ENCODE measurements at places on chromosomes 7 and 10. TPM values are rescaled to one million over a fixed set of nuclear protein-coding genes. Genes with fewer than 3 reads are reported as not detected.

C10orf62 gene
- polyA plus RNA-seq = 0.09 TPM

VCL gene
- polyA plus RNA-seq = 69.3 TPM

PKD2L1 gene
- 0.48 TPM for polyA plus RNA-seq

GIMAP6 gene
- polyA plus RNA-seq = 10.7 TPM

RNF32 gene
- polyA plus RNA-seq = 3.7 TPM

VAX1 gene
- polyA plus RNA-seq = not detected

PTF1A gene
- polyA plus RNA-seq = not detected

SPDYE16 gene
- polyA plus RNA-seq = 1.2 TPM

PRLHR gene
- 1.1 TPM for polyA plus RNA-seq

FAM131B gene
- polyA plus RNA-seq = 5.8 TPM

CAV1 gene
- polyA plus RNA-seq = 100 TPM

CALHM1 gene
- 0.04 TPM for polyA plus RNA-seq

ODAD2 gene
- polyA plus RNA-seq = 0.61 TPM

GRCh38 chr7:158849768-158850544, 6.4 kb upstream of the DYNC2I1 start:
- no peaks in the 10 kb centered on the region for H3K27me3 ChIP-seq
- no peak for DNase-seq
- no peak overlapping the region for H3K4me3 ChIP-seq
- H3K27ac ChIP-seq = peak overlapping the region; percentile 65

DNA sequence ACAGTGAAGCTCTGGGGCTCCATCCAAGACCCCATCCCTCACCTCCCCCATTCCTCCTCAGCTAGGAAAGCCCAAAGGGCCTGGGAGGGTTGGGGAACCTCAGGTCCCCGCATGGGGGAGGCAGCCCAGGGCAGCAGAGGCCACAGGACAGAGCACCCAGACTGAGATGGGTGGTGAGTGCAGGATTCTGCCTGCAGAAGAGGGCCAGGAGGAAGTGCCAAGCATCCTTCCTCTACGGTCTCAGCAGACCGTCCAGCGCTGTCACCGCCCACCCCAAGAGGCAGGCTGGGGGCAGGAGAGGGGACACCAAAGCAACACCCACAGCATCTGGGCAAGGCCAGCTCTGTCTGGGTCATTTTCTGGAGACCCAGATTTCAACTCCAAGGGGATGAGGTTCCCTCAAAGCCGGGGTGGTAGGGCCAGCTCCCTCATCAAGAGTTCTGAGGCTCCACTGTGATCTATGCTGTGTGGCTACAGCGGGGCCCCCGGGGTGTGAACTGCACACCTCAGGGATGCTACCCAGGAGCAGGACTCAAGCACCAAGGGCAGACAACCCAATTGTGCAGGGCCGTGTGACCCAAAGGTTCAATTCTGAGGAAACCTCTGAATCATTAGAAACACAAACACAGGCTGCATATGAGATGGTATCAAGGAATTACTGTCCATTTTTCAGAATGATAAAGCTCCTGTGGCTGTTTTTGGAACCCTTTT, 46.8 kb downstream of the CAMK2B start:
- H3K4me1 ChIP-seq = no peaks in the 10 kb centered on the region
- no peak overlapping the region for H3K27ac ChIP-seq
- no peak overlapping the region for H3K4me3 ChIP-seq
- peaks cover 5% of the 10 kb centered on the region for H3K27me3 ChIP-seq
- H3K36me3 ChIP-seq = no peaks in the 10 kb centered on the region
- DNase-seq = no peak

DNA sequence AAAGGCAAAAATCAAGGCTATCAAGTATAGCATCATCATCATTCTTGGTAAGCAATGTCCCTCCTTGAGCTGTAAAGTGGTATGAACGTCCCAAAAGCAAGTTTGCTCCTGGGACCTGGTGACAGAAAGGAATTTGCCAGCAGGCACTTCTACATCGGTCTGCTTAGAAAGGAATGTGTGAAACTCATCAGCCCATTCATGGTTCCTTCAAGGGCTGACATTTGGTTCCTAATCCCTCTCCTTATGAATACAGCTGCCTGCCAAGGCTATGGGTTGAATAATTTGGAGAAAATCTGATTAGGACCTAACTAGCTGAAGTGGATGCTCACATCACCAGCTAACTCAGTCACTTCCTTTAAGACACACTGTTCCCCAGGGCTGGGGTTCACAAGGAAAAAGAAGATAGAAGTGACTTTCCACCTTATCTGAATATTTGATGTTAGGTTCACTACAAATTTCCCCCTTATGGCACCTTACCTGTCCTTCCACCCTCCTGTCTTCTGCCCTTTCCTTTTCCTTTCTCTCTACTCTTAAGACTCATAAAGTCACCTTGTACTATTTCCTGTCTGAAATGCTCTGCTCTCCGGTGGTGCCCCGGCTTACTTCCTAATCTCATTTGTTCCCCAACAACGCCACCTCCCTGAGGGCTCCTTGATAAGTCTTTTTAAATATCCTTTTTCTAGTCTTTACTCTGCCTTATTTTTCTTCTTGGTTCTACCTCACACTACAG, 187.1 kb downstream of the NPSR1 start:
- no peaks in the 10 kb centered on the region for H3K4me1 ChIP-seq
- H3K4me3 ChIP-seq = no peak overlapping the region
- no peak overlapping the region for H3K27ac ChIP-seq
- no peaks in the 10 kb centered on the region for H3K27me3 ChIP-seq

GRCh38 chr7:29935111-29935510, 54.5 kb downstream of the SCRN1 start:
- no peaks in the 10 kb centered on the region for H3K4me1 ChIP-seq
- H3K27ac ChIP-seq = no peak overlapping the region
- H3K4me3 ChIP-seq = no peak overlapping the region
- DNase-seq = no peak
- peaks cover 33% of the 10 kb centered on the region for H3K36me3 ChIP-seq
- H3K27me3 ChIP-seq = no peaks in the 10 kb centered on the region

GRCh38 chr7:25835197-25835596, 316.8 kb upstream of the NFE2L3 start:
- H3K4me3 ChIP-seq = no peak overlapping the region
- H3K27me3 ChIP-seq = peaks cover 3% of the 10 kb centered on the region
- DNase-seq = no peak
- H3K27ac ChIP-seq = no peak overlapping the region
- H3K4me1 ChIP-seq = no peaks in the 10 kb centered on the region

DNA sequence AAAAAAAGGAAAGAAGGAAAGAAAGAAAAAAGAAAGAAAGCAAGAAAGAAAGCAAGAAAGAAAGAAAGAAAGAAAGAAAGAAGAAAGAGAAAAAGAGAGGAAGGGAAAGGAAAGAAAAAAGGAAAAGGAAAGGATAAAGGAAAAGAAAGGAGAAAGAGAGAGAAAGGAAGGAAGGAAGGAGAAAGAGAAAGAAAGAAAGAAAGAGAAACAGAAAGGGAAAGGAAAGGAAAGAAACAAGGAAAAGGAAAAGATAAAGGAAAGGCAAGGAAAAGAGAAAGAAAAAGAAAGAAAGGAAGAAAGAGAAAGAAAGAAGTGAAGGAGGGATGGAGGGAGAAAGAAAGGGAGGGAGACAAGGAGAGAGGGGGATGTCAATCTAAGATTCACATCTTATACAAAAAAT, 20.8 kb upstream of the SFTPA2 start:
- no peaks in the 10 kb centered on the region for H3K27me3 ChIP-seq
- H3K4me3 ChIP-seq = no peak overlapping the region
- H3K36me3 ChIP-seq = no peaks in the 10 kb centered on the region
- DNase-seq = no peak

- no peak for DNase-seq
- no peaks in the 10 kb centered on the region for H3K36me3 ChIP-seq
- no peaks in the 10 kb centered on the region for H3K27me3 ChIP-seq
- no peaks in the 10 kb centered on the region for H3K4me1 ChIP-seq
Observed at GRCh38 chr10:63812501-63812900, 291.3 kb downstream of the REEP3 start.

DNA sequence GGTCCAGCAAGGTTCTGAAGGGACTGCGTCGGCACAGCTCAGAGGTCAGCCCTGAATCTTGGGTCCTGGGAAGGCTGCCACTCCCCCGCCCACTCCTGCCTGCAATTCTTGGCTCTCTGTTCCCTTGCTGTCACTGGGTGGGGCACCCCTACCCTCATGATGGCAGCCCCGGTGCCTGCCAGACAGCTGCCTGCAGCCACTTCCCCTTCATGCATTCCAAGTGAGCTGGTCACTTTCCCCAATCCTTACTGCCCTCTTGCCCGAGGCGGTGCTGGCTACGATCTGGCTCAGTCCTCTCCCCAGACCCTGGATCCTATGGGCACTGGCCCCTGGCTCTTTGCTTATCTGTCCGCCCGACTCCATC, 14.2 kb downstream of the MYL10 start:
- H3K27ac ChIP-seq = no peak overlapping the region
- H3K4me3 ChIP-seq = no peak overlapping the region
- DNase-seq = no peak

GRCh38 chr10:66234872-66235271, 691.0 kb upstream of the LRRTM3 start:
- no peak overlapping the region for H3K4me3 ChIP-seq
- H3K4me1 ChIP-seq = no peaks in the 10 kb centered on the region
- no peak for DNase-seq
- no peak overlapping the region for H3K27ac ChIP-seq

DNA sequence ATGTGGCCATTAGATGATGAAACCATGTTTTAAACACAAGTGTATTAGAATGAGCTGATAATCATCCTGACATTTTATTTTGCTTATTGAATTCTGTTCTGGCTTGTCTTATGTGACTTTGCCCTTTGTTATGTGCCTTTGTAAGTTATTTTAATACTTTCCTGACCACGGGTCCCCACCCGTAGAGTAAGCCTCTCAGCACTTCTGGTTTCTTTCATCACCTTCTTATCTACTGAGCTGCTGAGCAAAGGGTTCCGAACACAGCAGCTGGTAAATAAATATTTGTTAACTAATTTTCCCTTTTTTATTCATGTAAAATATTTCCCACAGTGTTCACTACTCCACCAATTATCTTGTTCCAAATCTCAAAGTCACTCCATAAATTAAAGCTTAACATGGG, 1115.3 kb downstream of the SORCS3 start:
- no peaks in the 10 kb centered on the region for H3K27me3 ChIP-seq
- H3K4me1 ChIP-seq = no peaks in the 10 kb centered on the region
- H3K27ac ChIP-seq = no peak overlapping the region

DNA sequence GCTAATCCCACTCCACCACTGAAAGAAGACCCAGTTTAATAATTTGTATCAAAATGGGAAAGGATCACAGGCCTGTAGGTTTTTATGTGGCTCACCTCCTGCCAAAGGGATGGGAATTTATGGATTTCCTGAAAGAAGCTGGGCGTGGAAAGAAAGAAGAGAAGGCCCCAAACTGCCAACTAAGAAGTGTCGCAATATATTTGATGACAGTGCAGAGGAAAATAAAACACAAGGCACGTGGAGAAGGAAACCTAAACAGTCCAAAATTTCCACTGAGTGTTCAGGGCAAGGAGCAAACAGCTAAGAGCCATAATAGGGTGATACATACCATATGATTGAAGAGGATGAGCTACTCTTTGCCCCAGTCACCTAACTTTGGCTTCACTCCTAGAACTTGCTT, 667.2 kb downstream of the GATA3 start:
- no peaks in the 10 kb centered on the region for H3K4me1 ChIP-seq
- no peaks in the 10 kb centered on the region for H3K27me3 ChIP-seq
- no peak for DNase-seq
- H3K36me3 ChIP-seq = no peaks in the 10 kb centered on the region
- H3K27ac ChIP-seq = no peak overlapping the region

GRCh38 chr10:19421674-19422073, 373.1 kb downstream of the MALRD1 start:
- no peaks in the 10 kb centered on the region for H3K27me3 ChIP-seq
- H3K36me3 ChIP-seq = peaks cover 8% of the 10 kb centered on the region
- H3K4me3 ChIP-seq = no peak overlapping the region
- H3K27ac ChIP-seq = no peak overlapping the region
- no peaks in the 10 kb centered on the region for H3K4me1 ChIP-seq

GRCh38 chr7:47651355-47652317, 69.7 kb upstream of the TNS3 start:
- no peak overlapping the region for H3K27ac ChIP-seq
- DNase-seq = no peak
- no peaks in the 10 kb centered on the region for H3K27me3 ChIP-seq
- H3K4me1 ChIP-seq = peaks cover 16% of the 10 kb centered on the region

DNA sequence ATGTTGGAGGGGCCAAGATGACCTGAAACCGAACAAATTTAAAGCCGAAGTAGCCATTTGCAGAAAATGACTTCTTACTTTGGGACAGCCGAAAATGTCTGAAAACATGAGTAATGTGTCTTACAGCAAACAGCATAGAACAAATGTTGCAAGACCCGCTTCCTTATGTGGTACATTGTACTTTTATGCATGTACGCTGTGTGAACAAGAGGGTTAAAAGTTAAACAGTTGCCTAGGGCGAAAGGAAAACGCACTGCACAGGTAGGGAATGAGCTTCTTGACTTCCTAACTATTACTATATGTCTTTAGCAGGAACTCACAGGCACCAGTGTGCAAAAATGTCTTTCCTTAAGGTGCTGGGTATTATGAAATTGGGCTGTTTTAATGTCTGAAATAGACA, 303.5 kb upstream of the MGMT start:
- DNase-seq = no peak
- no peaks in the 10 kb centered on the region for H3K27me3 ChIP-seq
- no peak overlapping the region for H3K27ac ChIP-seq
- no peak overlapping the region for H3K4me3 ChIP-seq
- no peaks in the 10 kb centered on the region for H3K36me3 ChIP-seq

DNA sequence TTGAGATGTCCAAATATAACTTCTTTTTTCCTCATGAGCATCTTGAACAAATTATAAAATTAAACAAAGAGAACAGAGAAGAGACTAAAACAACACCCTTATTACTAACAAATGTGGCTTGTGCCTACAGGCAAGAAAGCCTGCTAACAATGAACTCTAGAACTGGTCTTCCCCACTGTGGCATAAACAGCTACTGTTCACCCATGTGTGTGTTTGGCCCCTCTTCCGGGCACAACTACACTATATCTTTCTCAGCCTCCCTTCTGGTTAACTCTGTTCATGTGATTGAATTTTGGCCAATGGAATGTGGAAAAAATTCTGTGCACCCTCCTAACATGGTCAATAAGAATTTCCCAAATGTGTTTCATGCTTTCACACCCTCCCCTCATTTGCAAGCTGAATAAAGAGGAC, 117.0 kb downstream of the KBTBD2 start:
- H3K4me1 ChIP-seq = no peaks in the 10 kb centered on the region
- H3K36me3 ChIP-seq = no peaks in the 10 kb centered on the region
- no peak overlapping the region for H3K4me3 ChIP-seq
- no peak overlapping the region for H3K27ac ChIP-seq
- DNase-seq = no peak
- no peaks in the 10 kb centered on the region for H3K27me3 ChIP-seq

- peak; percentile 83 for DNase-seq
- H3K27ac ChIP-seq = peak overlapping the region; percentile 14
- no peaks in the 10 kb centered on the region for H3K4me1 ChIP-seq
- no peak overlapping the region for H3K4me3 ChIP-seq
- no peaks in the 10 kb centered on the region for H3K27me3 ChIP-seq
Observed at GRCh38 chr10:102009801-102010425, 46.1 kb downstream of the ARMH3 start.

- H3K27ac ChIP-seq = no peak overlapping the region
- no peaks in the 10 kb centered on the region for H3K4me1 ChIP-seq
- no peaks in the 10 kb centered on the region for H3K27me3 ChIP-seq
- H3K36me3 ChIP-seq = no peaks in the 10 kb centered on the region
Observed at GRCh38 chr10:20890009-20890408, 7.1 kb downstream of the NEBL start.

Measured in large intestine (tissue), 12 donors.